AG09319 (cell line): ENCODE measurements at places on chromosomes 2 and 18.

- DNase-seq: no peak
Measured at GRCh38 chr2:70145851-70146739, 44.7 kb downstream of the C2orf42 start.

DNA sequence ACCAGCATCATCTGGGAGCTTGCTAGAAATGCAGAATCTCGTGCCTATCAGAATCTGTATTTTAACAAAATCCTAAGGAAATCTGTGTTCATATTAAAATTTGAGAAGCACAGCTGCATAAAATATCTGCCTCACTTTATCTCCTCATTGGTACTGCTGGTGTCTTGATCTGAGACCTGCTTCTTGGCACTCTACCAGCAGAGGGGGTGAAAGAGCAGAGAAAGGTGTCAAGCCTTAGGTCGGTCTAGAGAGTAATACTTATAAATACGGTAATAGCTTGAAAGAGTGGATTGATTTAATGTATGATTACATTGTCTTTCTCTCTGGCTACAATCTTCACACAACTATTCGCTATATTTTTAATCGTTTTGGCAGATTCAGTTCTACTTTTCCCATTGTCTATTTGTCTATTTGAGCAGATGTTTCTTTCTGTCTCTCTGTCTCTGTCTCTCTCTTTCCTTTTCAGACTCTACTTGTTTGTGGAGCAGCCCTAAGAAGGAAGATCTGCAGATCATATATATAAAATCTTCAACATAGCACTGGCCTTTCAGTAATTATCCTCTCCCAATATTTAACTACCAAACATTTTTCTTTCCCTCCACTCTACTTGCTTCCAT, 1.7 kb upstream of the GCG start:
- peak; percentile 23 for DNase-seq

DNA sequence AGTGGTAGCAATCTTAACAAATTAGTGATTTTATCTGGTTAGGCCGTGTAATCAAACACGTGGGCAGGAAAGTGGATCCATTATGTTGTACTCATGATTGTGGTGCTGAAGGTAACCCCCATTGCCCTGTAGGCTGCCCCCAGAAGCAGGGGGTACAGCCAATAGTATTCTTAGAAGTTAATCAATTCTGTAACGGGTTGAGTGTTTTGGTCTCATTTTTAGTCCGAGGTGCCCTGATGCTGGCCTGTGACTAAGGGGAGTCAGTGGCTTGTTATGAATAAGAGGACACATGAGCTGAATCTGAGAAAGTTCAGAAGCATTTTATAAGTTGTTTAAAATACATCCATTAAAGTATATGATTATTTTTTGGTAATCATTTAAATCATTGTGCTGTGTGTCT, 8.6 kb downstream of the EPAS1 start:
- DNase-seq: no peak

DNA sequence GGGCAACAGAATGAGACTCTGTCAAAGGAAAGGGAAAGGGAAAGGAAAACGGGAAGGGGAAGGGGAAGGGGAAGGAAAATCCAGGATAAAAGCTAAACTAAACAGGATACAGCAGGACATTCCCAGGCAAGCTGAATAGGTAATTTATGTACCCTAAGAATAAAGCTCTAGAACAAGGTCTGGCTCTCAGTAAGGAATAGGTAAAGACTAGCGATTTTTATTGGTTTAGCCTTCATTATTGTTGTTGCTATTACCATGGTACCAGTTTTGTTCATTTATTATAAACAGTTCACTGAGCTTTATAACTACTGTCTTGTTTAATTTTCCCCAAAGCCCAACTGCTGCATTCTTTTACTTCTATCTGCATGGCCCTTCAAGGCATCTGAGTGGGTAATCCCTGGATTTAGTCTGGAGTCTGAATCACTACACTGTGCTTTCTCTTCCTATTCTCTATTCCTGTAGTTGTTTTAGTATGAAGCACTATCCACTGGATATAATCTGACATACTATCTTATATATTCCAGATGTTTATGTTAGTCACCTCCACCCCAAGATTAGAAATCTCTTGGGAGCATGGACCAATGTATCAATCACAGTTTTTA, 127.1 kb upstream of the TANK start:
- peak; percentile 18 for DNase-seq

DNA sequence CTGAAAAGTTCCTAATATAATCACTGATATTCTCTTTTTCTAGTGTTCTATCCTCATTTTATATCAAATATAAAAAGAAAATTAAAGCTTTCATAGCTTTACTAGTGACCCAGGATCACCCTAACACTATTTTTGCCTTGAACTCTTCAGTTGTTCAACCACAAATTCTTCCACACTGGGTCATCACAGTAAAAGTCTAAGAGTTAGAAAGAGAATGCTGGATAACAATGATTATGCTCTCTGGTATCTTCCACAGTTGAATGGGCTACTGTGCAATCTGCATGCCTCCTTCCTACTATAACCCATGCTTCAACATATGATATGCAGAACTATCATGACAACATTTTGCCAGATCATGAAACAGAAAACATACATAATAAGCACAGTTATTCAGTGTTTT, 32.3 kb downstream of the CHN1 start:
- DNase-seq: no peak

GRCh38 chr2:148021886-148022285, 995 bp downstream of the MBD5 start:
- no peak for DNase-seq

- DNase-seq: no peak
Measured at GRCh38 chr2:207041279-207041678, 102.0 kb downstream of the CPO start.
